ENCODE measurements at places on chromosomes 4 and X.

- DNase-seq: no peak
These were observed 136.0 kb downstream of the UGT8 start for GRCh38 chr4:114734594-114734993.

DNA sequence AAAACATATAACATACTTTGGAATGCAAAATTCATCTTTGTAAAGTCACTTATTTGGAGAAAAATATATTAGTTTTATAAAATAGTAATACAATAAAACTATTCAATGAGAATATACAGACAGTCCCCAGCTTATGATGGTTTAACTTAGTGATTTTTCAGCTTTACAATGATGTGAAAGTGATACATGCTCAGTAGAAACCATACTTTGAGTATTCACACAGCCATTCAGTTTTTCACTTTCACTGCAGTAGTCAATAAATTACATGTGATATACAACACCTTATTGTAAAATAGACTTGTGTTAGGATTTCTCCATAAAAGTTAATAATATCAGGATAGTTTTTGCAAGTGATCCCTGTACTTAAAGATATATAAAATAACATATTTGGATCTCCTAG, 436.0 kb downstream of the CENPC start:
- no peak for DNase-seq

- no peak for DNase-seq
These were observed 94.1 kb downstream of the COX18 start for GRCh38 chr4:72975488-72975784.

GRCh38 chrX:103828529-103828928, 3.5 kb downstream of the RAB9B start:
- no peak for DNase-seq

- no peak for DNase-seq
These were observed 51.7 kb downstream of the HTRA3 start for GRCh38 chr4:8321220-8321619.

All from NCI-H1417 (cell line).